Natural killer cell (primary cell): ENCODE measurements at places on chromosomes 3 and 15. TPM values are rescaled to one million over a fixed set of nuclear protein-coding genes. Genes with fewer than 3 reads are reported as not detected.
A peak's percentile ranks its signal among the peaks of the same experiment; 100 is the strongest.

- H3K4me1 ChIP-seq: peaks cover 42% of the 10 kb centered on the region
- no peaks in the 10 kb centered on the region for H3K36me3 ChIP-seq
- H3K27me3 ChIP-seq: no peaks in the 10 kb centered on the region
These were observed 173.4 kb downstream of the XXYLT1 start for GRCh38 chr3:195097331-195098255.

DNA sequence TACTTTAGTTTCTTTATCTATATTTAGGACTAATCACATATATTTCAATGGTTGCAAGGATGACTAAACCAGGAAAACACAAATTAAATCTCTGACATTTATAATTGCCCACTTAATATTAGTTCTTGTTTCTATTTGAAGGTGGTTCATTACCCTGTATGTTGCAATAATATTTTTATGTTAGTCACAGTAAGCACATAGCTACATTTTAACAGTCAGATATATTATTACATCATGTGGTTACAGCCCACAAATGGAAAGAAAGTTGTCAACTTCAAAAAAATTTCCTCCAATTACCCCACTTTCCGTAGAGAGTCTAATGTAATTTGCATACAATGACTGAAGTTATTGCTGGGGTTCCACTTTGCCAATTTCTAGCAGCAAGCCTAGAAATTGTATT lies 114.6 kb downstream of the TUSC7 start:
- no peak overlapping the region for H3K27ac ChIP-seq
- DNase-seq: no peak
- H3K4me1 ChIP-seq: no peaks in the 10 kb centered on the region
- no peaks in the 10 kb centered on the region for H3K27me3 ChIP-seq
- H3K4me3 ChIP-seq: no peak overlapping the region

MNS1 gene
- 0.52 TPM for total RNA-seq

ZPLD1 gene
- not detected for total RNA-seq

DNA sequence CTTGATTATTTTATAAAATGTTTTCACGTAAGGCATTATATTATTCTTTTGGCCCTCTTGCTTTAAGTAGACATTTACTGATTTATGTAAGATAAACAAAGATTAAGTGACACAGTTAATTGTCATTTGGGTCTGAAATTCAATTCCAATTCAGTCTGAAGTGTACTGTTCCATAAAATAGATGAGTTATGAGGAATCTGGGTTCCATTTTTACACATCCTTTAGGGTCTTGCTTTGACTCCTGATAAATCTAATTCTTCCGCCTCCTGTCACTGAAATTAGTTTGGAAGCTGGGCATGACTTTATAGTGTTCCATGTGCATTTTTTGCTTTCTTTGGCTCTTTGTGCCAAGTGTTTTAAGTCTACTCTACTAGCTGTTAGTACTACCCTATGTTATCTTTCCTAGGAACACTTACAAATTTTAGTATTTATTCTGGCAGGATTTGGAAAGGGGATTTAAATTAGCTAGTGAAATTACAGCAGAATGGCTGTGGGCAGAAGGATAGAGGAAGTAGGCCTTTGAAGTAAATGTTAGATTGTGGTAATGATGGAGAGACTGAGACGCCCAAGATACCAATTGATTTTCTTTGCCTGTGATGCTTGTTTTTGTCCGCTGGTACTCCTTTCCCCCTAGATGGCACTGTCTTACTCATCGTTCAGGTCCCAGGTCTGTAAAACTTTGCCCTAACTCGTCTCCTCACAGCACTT lies 14.3 kb downstream of the ARL8B start:
- H3K4me3 ChIP-seq: no peak overlapping the region
- no peaks in the 10 kb centered on the region for H3K36me3 ChIP-seq
- peak overlapping the region; percentile 55 for H3K27ac ChIP-seq
- H3K27me3 ChIP-seq: no peaks in the 10 kb centered on the region

DNA sequence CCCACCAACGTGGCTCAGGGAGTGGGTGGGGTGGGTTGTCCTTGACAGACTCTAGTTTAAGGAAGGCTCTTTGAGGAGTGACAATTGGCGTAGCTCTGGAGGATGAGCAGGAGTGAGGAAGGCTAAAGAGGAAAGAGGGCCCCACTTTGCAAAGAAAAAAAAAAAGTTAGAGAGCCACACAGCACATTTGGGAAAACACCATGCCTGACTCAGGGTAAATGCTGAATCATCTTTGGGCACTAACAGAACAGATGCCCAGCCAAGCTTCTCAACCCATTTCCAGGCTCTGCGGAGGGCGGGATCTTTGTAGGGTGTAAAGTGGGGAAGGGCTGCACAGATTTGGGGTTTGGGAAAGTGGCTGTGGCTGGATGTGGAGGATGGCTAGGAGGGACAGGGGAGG lies 179.1 kb upstream of the RGMA start:
- H3K27me3 ChIP-seq: no peaks in the 10 kb centered on the region
- H3K27ac ChIP-seq: no peak overlapping the region
- H3K4me3 ChIP-seq: no peak overlapping the region
- no peaks in the 10 kb centered on the region for H3K4me1 ChIP-seq
- DNase-seq: no peak

SERPINI2 gene
- total RNA-seq: not detected

GRCh38 chr3:182979674-182980191 lies 605 bp downstream of the DCUN1D1 start:
- peak; percentile 54 for DNase-seq
- H3K36me3 ChIP-seq: no peaks in the 10 kb centered on the region
- no peaks in the 10 kb centered on the region for H3K27me3 ChIP-seq

- no peaks in the 10 kb centered on the region for H3K4me1 ChIP-seq
- H3K27ac ChIP-seq: no peak overlapping the region
- H3K4me3 ChIP-seq: no peak overlapping the region
- no peaks in the 10 kb centered on the region for H3K27me3 ChIP-seq
- peaks cover 90% of the 10 kb centered on the region for H3K36me3 ChIP-seq
These were observed 21.1 kb downstream of the PSMD6 start for GRCh38 chr3:64002233-64002632.

SPINK8 gene
- not detected for total RNA-seq

PARP15 gene
- total RNA-seq: 199 TPM

GRCh38 chr15:27797765-27798164 lies 301.4 kb downstream of the OCA2 start:
- H3K4me1 ChIP-seq: no peaks in the 10 kb centered on the region
- H3K27me3 ChIP-seq: no peaks in the 10 kb centered on the region
- no peaks in the 10 kb centered on the region for H3K36me3 ChIP-seq

GRCh38 chr3:197880491-197881269 lies 69.3 kb upstream of the RPL35A start:
- no peaks in the 10 kb centered on the region for H3K27me3 ChIP-seq
- H3K4me1 ChIP-seq: peaks cover 7% of the 10 kb centered on the region
- H3K4me3 ChIP-seq: no peak overlapping the region
- DNase-seq: no peak

DNA sequence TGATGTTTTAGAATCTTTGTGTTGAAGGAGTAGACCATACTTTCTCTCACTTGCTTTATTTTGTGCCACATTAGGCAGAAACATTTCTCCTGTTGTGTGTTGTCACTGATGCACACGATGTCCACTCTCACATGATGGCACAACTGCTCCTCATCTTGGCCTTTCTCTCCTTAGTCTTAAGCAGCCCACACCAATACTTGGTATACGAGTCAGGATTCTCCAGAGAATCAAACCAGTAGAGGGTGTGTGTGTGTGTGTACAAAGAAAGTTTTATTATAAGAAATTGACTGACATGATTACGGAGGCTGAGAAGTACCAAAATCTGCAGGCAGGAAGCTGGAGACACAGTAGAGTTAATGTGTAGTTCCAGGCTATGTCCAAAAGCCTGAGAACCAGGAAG lies 187.1 kb downstream of the ALCAM start:
- no peaks in the 10 kb centered on the region for H3K4me1 ChIP-seq
- H3K36me3 ChIP-seq: no peaks in the 10 kb centered on the region
- no peak overlapping the region for H3K4me3 ChIP-seq
- DNase-seq: no peak
- no peak overlapping the region for H3K27ac ChIP-seq

GRCh38 chr15:101139986-101140696 lies 111.7 kb downstream of the CHSY1 start:
- no peak overlapping the region for H3K4me3 ChIP-seq
- peaks cover 35% of the 10 kb centered on the region for H3K4me1 ChIP-seq
- no peak for DNase-seq
- no peaks in the 10 kb centered on the region for H3K27me3 ChIP-seq
- H3K36me3 ChIP-seq: no peaks in the 10 kb centered on the region
- H3K27ac ChIP-seq: no peak overlapping the region
